ENCODE measurements at places on chromosomes 6 and 20.

- DNase-seq = peak; percentile 42
These were observed 26.5 kb downstream of the BCKDHB start for GRCh38 chr6:80133020-80133419.

GRCh38 chr20:64236137-64237088 is 19.1 kb upstream of the PCMTD2 start:
- no peak for DNase-seq

DNA sequence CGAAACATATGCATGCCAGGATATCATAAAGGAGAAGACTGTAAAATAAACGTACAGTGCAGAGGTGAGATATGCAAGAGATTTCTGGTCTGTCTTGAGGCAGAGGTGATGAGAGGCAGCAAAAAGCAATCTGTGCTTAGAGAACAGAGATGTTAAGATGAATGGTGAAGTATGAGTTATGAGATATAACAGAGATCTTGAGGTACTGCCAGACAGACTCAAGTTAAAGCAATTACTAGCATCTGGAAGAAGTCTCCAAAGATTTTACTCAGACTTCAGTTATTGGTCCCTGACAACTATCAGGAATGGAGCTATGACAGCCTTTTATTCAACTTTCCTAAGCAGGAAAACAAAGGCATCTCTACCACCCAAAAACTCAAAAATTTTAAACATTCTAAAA is 122.8 kb upstream of the DST start:
- no peak for DNase-seq

DNA sequence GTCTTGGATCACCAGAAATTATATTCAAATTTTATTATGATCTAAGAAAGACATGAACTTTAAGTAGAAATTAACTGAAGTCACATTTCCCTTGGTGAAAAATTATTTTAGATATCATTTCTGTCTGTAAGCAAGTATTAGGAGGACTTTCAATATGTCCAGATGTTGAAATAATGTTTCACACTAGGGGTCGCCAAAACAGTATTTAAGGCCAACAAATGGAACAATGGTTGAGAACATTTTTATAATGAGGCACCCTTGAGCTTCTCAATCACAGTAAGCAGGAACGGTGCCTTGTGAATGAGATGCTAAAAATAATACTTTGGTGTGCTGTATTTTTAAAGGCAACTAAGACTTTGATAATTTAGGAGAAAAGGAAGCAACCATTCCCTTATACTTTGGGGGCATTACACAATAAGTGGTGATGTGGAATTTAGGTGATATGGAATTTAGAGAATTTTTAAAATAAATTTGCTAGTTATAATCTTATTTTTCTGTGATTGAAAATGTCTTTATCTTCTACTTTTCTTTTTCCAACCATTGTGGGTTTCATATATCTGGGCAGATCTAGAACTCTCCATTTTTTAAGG is 9.6 kb upstream of the SF3B5 start:
- DNase-seq = peak; percentile 72

- DNase-seq = no peak
These were observed 177.0 kb downstream of the TTLL2 start for GRCh38 chr6:167501831-167502385.

DNA sequence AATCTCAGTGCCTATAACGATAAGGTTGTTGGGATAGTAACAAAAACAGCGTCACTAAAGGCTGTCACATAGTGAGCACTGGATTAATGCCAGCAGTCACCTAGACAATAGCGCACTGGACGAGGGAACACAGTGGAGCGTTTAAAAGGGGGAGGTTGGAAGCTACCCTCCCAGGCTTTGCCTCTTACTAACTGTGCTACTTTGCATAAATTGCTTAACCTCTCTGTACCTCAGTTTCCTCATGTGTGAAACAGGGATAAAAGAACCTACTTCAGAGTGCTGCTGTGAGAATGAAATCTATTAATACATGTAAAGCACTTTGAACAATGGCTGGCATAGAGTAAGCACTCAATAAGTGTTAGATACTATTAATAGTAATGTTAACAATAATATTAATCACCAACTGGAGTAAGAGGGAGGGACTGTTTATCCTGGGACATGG is 10.5 kb downstream of the BCL2L1 start:
- no peak for DNase-seq

- DNase-seq = no peak
These were observed 285.8 kb upstream of the PRND start for GRCh38 chr20:4435671-4436455.

DNA sequence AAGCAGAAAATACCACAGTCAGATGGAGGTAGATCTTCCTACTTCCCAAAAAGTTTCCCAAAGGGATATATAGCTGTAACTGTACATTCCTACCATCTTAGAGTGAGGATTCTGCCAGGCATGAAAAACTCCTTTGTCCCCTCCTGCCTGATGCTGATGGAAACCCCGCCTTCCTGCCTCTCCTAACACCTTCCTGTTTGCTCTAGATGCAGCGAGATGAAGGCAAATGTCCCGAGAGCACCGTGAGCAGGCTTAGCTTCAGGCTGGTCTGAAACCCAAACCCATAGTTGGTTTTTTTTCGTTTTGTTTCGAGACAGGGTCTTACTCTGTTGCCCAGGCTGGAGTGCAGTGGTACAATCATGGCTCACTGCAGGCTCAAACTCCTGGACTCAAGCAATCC is 55.6 kb downstream of the MYB start:
- no peak for DNase-seq

GRCh38 chr20:11436113-11436905 is 481.4 kb upstream of the BTBD3 start:
- DNase-seq = no peak

DNA sequence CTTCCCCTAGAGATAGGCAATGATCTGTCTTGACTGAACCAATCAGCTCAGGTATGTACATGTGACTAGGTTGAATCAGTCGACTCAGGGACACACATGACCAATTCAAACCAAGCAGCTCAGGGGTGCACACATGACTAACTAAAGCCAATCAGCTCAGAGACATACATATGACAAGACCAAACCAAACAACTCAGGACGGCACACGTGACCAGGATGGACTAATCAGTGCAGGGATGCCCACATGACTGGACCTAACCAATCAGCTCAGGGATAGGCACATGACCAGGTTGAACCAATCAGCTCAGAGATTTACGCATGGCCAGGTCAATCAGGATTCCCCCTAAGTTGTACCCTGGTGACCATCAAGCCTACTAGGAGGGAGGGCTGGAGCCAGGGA is 310.3 kb downstream of the CDH26 start:
- DNase-seq = no peak

DNA sequence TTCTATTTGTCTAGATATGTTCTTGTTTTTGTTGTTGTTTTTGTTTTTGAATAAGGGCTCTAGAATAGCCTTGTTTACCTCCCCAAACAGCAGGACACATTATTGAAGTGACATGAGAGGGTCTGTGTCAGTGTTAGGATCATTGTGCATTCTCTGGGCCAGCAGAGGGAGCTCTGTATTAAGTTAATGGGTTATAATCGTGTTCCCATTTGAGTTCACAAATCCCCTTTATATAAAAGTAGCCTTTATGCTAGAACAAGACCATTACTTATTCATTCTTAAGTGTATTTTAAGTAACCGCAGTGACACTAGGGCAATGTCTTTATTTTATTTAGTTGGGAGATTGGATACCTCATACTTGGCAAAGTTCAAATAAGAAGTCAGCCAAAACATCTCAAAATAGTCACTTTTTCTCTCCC is 44.8 kb downstream of the STK4 start:
- peak; percentile 65 for DNase-seq

DNA sequence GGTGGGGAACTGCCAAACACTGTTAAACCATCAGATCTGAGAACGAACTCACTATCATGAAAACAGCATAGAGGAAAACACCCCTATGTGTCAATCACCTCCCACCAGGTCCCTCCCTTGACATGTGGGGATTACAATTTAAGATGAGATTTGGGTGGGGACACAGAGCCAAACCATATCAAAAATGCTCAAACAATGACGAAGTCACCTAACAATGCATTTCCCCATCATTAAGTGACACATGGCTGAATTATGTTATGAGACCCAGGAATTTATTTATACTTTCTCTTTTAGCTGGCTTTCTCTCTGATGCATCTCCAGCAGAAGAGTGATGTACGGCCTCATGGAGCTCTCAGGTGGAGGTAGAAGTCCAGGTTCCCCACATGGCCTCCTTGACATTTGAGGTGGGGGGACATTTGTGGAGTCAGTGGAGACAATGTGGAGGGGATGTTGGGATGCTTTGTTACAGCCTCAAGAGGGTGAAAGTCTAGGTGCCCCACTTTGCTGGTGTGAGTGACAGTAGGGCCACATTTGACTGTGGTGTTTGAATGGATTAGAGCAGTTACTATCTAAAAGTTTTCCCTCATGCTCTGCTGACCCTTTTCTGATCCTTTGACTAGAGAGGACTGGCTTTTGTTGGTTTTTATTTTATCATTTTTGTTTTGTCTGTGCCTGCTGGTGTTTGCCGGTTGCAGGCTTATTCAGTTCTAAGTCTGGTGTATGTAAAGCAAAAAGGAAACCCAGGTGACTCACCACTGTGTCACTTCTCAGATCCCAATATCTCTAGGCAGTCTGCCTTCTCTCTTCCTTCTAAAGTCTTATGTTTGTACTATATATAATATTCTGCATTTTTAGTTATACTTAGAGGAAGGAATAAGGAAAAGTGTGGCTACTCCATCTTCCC is 18.5 kb upstream of the DCBLD1 start:
- DNase-seq = peak; percentile 61

GRCh38 chr20:51725584-51726176 is 42.5 kb downstream of the ATP9A start:
- no peak for DNase-seq

DNA sequence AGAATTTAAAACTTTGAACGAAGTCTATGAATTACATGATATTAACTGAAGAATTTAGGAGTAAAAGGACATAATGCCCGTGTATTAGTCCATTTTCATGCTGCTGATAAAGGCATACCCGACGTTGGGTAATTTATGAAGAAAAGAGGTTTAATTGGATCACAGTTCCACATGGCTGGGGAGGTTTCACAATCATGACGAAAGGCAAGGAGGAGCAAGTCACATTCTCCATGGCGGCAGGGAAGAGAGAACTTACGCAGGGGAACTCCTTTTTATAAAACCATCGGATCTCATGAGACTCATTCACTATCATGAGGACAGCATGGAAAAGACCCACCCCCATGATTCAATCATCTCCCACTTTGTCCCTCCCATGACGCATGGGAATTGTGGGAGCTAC is 210.6 kb downstream of the CD83 start:
- no peak for DNase-seq

DNA sequence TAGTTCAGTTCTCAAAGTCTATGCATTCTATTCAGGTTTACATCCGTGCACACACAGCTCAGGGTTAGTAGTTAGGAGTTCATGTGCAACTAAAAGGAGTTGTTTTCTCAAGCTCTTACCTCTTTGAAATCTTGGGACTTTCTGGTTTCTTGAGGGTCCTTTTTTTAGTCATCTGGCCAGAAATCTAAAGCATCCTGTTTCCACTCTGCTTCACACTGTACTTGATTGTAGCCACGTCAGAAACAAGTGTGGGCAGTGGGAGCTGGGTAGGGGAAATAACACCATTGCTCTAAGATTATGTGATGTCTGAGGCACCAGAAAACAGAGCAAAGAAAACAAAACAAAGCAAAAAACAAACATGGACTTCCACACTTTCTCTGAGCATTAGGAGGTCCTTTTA is 58.3 kb downstream of the HDGFL1 start:
- no peak for DNase-seq

GRCh38 chr6:4861564-4861963 is 85.4 kb downstream of the CDYL start:
- no peak for DNase-seq

- DNase-seq = no peak
These were observed 157.9 kb upstream of the MARCKS start for GRCh38 chr6:113699239-113699638.

DNA sequence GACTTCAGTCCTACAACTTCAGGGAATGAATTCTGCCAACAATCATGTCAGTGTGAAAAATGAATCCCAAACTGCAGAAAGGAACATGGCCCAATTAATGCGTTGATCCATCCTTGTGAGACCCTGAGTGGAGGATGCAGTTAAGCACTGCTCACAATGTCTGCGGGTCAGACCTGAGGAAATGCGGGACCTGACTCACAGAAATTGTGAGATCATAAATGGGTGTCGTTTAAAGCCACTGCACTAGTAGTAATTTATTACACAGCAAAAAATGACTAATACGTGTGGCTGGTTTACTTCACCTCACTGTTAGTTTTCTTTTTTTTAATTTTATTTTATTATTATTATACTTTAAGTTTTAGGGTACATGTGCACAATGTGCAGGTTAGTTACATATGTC is 505.0 kb downstream of the PRKN start:
- no peak for DNase-seq

- DNase-seq = no peak
These were observed 1.4 kb upstream of the SSR1 start for GRCh38 chr6:7314414-7314813.

DNA sequence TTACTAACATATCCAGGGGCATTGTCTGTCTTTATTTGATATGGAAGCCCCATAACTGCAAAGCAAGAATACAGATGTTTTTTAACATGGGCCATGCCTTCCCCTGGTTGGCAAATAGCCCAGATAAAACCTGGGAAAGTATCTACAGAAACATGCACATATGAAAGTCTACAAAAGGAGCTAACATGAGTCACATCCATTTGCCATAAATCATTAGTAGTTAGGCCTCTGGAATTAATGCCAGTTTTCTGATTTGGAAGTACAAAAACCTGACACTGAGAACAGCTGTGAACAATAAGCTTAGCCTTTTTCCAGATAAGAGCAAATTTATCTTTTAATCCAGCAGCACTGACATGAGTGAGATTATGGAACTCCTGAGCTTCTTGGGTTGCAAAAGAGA is 418.0 kb upstream of the IMPG1 start:
- DNase-seq = no peak

GRCh38 chr6:12163149-12163548 is 127.0 kb upstream of the EDN1 start:
- DNase-seq = no peak

- DNase-seq = no peak
These were observed 248.4 kb downstream of the MYLK4 start for GRCh38 chr6:2502096-2502997.

DNA sequence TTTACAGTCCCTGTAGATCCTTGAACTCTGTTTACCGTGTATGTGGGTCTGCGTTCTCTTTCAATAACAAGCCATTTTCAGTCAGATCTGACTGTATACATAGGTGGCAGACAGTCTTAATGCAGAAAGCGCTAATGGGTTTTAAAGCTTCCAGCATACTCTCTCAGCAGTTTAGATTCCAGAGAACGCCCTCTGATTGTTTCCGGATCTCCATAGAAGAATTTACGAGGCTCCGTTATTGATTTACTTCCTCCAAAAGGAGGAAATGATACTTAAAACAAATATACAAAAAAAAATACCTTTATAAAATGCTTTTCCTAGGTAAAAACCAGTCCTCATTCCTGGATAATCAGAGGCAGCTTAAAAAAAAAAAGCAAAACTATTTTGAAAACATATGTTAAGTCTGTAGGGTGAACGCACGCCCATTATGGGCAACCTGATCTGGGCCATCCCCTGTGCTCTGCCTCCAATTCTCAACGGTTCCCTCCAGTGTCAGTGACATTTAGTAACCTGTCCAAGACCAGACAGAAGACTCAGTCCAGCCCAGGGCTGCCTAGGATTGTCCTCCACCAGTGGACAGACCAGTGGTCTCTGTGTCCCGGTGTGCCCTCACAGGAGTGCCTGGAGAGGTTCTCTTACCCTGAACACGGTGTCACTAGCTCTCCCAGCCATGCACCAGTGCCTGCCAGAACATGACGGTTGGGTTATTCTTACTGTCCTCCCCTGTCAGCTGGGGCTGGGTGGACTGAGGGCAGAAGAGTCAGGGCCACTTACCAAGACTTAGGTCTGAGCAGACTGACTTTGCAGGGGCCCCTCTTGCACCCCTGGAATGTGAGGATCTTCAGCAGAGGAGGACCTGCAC is 217.3 kb downstream of the ARID1B start:
- no peak for DNase-seq
